SK-N-MC (cell line): ENCODE measurements at places on chromosomes 5 and 9.

DNA sequence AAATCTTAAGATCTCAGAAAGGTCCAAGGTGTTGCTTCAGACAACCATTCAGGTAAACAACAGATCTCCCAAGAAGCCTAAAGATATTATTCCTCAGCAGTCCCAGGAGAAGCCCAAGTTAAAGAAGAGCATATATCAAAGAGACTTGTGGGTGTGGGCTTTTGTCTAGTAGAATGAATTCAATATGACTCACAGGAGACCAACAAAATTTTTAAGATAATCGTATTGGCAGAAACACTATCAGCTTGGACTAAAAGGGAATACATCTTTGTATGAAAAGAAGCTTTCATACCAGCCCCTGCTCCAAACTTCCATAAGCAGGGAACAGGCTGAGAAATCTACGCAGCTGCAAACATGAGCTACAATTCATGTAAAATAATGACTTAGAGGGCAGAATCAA, 10.2 kb downstream of the CTNNAL1 start:
- DNase-seq = no peak

- no peak for DNase-seq
These were observed 22.5 kb downstream of the SLC31A2 start for GRCh38 chr9:113173341-113173740.

GRCh38 chr5:177494346-177495195, 2.8 kb downstream of the PDLIM7 start:
- no peak for DNase-seq

- no peak for DNase-seq
These were observed 237.8 kb upstream of the DAPK1 start for GRCh38 chr9:87259543-87260518.

- DNase-seq = no peak
These were observed 34.5 kb upstream of the GLIS3 start for GRCh38 chr9:4334410-4334813.

GRCh38 chr9:89639367-89639795, 34.6 kb downstream of the GADD45G start:
- DNase-seq = no peak

- no peak for DNase-seq
These were observed 147.6 kb downstream of the ADAMTS6 start for GRCh38 chr5:65334077-65334476.

DNA sequence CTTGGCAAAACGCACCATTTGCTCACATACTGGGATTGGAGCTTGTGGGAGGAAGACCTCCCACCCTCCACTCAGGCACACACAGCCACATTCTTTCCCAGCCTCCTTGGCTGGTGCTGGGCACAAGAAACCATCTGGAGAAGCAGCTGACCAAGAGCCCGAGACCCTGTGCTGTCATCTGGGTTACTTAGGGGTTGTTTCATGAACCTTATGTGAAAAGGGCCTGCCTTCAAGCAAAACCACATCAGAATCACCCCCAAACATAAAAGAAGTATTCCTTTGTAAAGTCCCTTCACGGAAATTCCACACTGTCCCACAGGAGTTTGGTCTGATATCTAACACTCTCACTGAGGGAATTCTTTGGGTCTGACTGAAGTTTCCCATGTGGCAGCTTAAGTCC, 172.1 kb downstream of the NR3C1 start:
- no peak for DNase-seq

- DNase-seq = no peak
These were observed 1.0 kb upstream of the RASGRF2 start for GRCh38 chr5:80959138-80959537.

DNA sequence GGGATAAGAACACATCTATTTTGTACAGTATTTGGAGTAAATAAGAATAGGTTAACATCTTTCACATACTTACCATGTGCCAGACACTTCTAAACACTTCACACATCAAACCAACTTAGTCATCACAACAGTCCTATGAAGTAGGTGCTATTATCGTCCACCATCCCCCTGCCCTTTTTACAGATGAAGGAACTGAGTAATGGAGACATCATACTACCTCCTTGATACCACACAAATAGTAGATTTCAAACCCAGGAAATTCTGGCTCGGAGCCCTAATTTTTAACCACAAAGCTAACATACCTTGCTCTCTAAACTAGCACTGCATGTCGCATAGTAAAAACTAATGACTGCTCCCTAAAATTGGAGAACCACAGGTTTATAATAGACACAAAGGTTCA, 4.2 kb upstream of the ZNF366 start:
- DNase-seq = no peak

- no peak for DNase-seq
These were observed 408.4 kb upstream of the NMUR2 start for GRCh38 chr5:152813526-152813925.

DNA sequence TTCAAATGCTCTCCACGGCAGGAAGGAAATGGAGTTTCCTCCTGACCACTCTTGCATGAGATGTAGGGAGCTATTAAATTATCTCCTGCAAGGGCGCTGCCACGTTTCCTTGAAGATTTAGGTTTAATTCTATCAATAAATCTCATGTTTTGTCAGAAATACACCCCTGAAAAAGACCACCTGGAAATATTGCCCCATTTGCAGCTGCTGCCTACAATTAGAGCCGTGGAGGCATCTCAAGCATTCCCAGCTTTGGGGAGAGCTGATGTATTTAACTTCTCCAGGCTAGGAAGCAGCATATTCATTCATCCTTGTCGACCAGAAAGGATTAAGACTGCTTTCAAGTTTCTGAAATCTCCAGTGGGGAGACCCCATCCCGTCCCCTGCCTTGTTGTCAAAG, 40.5 kb downstream of the CCNJL start:
- DNase-seq = no peak

GRCh38 chr9:104463864-104464263, 40.2 kb upstream of the OR13F1 start:
- DNase-seq = no peak

- DNase-seq = peak; percentile 50
These were observed 155.9 kb downstream of the ERCC6L2 start for GRCh38 chr9:96031366-96031824.

GRCh38 chr5:168826246-168826725, 247.1 kb upstream of the PANK3 start:
- DNase-seq = no peak

- no peak for DNase-seq
These were observed 21.8 kb downstream of the CTNNA1 start for GRCh38 chr5:138775034-138775433.

GRCh38 chr5:143445776-143446175, 42.3 kb upstream of the NR3C1 start:
- DNase-seq = peak; percentile 34

GRCh38 chr9:123695386-123695785, 234.5 kb downstream of the DENND1A start:
- DNase-seq = no peak

- DNase-seq = no peak
These were observed 8.8 kb downstream of the OGN start for GRCh38 chr9:92395617-92396016.

DNA sequence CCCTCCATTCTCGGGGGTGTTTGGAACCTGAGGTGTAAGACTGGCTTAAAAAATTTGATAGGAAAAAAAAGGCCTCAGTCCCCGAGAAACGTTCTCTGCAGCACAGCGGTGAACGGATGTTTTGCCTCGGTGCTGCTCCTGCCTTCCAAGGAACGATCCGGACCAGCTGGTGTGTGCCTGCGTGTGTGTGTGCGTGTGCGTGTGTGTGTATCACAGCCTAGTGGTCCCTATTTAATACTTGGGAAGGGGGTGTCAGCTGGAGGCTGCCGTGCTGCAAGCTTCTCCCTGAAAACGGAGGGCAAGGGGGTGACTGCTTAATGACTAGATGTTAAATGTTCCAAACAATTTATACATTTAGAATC, 76.9 kb downstream of the LHX2 start:
- DNase-seq = no peak

DNA sequence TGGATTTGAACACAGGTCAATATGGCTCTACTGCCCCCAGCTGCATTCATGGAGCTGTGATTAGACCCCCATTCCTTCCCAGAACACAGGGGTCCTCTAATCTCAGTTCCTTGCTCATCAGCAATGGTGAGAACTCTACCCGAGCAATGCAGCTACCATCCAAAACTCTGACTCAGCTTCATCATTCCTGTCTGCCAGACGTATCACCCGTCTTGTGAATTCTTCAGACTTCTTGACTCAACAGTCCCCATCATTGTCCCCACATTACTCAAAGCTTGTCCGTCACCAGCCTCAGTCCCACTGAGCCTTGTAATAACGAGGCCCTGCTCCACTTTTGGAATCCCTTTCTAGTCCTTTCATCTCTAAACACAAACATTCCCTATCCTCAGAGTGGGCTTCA, 36.3 kb upstream of the STX17 start:
- no peak for DNase-seq

DNA sequence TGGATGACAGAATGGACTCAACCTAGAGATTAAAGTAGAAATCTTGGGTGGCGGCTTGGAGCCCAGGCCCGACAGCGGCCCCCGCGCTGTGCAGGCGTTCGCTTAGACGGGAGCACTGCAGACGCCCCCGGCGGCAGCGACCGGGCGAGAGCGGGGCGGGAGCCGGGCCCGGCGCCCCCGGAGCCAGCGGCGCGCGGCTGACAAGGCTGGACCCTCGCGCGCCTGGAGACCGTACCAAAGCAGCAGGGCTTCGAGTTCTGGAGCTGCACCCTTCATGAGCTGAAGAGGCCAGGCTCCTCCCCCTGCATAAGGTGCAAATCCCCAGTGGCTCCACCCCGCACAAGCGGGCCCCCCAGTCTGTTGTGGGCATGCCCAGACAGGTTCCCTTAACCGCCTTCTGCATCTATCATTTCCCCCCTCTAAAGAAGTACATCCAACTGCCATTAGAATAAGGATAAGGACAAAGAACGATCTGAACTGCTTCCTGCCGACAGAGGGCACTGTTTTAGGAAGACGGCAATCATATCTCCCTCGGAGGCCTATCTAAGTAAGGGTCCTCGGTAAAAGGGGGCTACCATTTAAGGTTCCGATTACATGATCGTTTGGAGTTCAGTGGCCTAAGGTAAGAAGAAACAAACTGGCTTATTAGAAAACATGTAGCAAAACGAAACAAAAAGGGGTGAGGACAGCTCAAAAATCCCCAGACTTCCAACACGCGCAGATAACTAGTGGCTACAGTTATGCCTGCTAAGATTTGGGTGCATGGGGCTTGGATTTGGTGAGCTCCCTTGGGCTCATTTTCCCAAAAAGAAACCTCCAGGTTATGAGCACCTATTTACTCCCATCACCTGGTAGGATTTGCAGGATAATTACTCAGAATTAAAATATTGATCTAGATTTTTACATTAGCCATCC, 66.3 kb downstream of the RGMB start:
- no peak for DNase-seq

GRCh38 chr5:149172261-149172660, 31.0 kb downstream of the ABLIM3 start:
- DNase-seq = no peak
